ENCODE measurements at places on chromosomes 12 and 14.

DNA sequence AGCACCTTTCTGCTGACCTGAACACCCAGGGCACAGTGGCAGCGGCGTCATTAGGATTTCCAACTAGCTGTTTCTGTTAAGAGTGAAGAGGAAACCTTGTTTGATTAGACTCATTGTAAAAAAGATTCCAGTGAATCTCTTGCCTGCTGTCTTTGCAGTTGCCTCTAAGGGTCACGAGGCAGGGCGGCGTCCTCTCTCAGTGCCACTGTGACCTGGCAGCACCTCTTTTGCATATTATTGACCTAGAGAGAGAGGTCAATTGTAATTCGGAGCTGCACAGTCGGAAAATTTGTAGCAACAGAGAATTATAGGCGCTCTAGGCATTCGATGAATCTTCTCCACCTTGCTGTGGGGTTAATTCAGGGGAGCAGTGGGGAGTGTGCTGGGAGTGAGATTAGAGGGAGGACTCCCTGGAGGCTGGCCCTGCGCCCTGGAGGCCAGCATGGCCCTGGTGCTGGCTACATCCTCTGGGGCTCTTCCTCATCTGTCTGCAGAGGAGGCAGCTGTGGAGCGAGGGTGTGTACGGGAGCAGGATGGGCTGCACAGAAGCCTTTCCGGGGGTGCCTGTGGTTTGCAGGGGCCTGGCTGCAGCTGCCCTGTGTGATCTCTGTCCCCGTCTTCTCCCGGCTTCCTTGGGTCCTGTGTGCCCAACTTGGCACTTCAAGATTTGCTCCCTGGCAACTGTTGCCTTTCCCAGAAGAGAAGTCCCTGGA is 14.3 kb downstream of the PACS2 start:
- no peak for DNase-seq

GRCh38 chr12:19819231-19819630 is 379.9 kb downstream of the AEBP2 start:
- DNase-seq, result no peak

GRCh38 chr14:98926146-98926545 is 345.9 kb downstream of the BCL11B start:
- no peak for DNase-seq

DNA sequence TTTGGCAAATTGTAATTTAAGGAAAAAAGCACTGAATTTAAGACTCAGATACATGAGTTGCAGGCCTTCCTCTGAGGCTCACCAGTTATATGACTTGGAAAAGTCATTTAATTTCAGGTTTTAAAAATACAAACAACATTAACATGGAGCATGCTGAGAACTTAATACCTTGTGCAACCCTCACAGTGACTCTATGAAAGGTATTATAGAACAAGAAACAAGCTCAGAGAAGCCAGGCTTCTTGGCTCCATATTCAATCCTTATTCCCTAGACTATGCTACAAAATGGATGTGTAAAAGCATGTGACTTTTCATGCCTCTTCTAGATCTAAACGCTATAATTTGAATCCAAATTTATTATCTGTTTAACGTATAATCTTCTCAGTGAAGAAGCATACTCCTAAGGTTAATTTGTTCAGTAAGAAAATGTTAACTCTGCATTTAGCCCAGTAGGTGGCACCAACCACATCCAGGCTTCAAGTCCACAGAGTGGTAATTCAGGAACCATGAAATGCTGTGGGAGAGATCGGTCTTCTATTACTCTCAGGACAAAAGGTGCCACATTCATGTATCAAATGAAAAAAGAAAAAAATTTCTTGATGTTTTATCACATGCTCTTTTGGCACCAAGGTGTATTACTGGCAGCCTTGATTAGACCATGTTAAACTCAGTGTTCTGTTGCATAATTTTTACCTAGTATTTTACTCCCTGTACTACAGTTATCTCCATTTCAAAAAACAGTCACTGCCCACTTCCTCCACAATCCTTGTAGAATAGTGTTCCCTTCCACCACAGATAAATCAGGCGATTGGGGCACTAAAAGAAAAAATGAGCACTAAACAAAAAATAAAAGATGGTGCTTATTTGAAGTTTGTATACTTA is 9.3 kb downstream of the CCDC196 start:
- peak; percentile 20 for DNase-seq

GRCh38 chr14:79727900-79728299 is 483.4 kb downstream of the DIO2 start:
- DNase-seq, result no peak

- DNase-seq, result no peak
Measured at GRCh38 chr14:79680087-79680486, 531.2 kb downstream of the DIO2 start.

GRCh38 chr14:92022036-92022435 is 17.8 kb downstream of the TRIP11 start:
- no peak for DNase-seq

- DNase-seq, result no peak
Measured at GRCh38 chr12:76554405-76555230, 5.0 kb downstream of the OSBPL8 start.

DNA sequence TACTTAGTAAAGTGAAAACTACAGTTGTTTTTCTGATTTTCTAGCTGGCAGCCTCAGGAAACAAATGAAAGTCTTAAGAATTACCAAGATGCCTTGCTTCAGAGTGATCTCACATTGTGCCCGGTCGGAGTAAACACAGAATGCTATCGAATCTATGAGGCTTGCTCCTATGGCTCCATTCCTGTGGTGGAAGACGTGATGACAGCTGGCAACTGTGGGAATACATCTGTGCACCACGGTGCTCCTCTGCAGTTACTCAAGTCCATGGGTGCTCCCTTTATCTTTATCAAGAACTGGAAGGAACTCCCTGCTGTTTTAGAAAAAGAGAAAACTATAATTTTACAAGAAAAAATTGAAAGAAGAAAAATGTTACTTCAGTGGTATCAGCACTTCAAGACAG is 28.9 kb downstream of the RXYLT1 start:
- DNase-seq, result no peak

DNA sequence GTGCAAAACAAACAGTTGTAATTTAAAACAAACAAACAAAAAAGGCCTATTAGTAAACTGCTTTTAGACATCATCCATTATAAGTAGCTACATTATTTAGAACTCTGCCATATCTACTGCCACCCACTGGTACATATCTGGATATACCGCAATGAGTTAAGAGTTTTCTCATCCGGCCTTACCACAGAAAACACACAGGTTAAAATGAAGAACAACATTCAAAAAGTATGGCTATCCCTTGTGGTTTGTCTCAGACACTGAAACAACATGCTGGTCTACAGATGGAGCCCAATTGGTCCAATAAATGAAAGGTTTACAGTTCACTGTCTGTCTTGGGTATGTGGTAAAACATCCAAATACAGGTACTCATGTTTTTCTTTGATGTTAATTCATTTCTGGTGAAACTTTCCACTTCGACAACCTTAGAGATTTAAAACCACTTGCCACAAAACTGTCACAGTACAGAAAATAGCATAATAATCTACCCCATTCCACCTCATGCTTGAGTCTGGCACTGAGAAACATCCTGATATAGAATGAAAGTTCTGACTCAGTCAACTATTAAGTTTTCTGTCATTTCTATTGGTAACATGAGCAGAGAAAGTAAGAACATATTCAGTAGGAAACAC is 354.3 kb downstream of the CEP128 start:
- DNase-seq, result no peak

GRCh38 chr12:117526757-117527478 is 165.5 kb upstream of the NOS1 start:
- DNase-seq, result no peak

GRCh38 chr14:96059519-96060135 is 20.5 kb downstream of the C14orf132 start:
- no peak for DNase-seq

- no peak for DNase-seq
Measured at GRCh38 chr12:31804185-31804504, 75.3 kb upstream of the AMN1 start.

DNA sequence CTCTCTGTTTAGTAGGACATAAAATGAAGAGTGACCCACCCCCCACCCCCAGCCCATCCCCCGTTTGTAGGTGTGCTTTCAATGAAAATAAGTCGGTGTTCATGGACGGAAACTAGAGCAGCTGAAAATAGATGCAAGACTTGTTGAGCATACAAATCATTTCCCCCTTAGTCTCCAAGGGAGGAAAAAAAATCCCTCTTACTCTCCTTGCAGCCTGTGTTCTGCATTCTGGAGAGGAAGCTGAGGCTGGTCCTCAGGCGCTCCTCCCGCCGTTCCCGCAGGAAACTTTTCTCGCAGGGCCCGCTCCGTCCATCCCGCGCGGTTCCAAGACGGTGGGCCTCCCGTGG is 259.0 kb upstream of the E2F7 start:
- DNase-seq, result no peak

GRCh38 chr14:69204753-69205152 is 13.5 kb downstream of the EXD2 start:
- no peak for DNase-seq

- no peak for DNase-seq
Measured at GRCh38 chr12:70309348-70309747, 56.7 kb upstream of the KCNMB4 start.

DNA sequence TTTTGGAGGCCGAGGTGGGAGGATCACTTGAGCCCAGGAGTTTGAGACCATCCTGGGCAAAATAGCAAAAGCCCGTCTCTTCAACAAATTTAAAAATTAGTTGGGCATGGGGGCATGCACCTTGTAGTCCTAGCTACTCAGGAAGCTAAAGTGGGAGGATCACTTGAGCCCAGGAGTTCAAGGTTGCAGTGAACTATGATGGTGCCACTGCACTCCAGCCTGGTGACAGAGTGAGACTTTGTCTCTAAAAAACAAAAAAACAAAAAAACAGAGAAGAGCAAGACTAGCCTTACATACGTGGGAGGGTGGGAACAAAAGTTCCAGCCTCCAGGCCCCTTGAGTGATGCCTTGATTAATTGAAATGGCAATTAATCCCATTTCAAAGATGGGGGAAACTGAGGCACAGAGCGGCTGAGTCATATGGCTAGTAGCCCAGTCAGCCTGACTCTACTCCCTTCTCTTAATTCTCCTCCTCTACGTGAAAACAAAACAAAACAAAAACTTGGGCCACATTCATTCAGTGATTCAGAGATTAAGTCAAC is 3.3 kb upstream of the FAM222A start:
- DNase-seq, result no peak

DNA sequence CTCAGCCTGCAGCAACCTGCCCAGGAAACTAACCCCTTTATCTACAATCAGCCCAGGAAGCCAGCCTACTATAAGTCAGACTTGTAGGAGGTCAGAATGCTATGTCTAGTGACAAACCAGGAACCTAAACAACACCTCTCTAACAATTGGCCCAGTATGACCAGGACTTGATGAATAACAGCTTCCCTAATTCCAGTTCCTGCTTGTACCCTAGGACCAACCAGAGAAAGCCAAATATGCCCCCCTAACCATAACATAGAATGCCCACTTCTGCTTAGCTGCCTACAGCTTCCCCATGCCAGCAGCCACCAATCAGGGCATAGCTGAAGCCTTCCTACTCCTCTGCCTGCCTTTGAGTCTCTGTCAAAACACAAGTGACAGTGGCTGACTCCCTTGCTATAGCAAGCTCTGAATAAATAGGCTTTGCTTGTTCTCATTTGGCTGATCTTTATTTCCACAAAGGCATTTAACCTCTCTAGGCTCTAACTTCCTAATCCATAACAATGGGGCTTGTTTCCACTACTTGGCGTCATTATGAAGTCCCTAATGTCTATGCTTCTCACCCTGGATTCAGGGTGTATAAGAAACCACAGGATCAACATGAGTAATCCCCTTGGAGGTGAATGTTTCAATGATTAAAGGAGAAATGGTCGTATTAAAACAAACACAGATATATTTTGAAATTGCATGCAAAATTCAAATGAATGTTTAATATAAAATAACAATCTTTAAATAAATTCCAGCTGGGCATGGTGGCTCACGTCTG is 220.2 kb downstream of the ANO6 start:
- DNase-seq, result no peak

- DNase-seq, result no peak
Measured at GRCh38 chr12:78164154-78164553, 333.5 kb downstream of the NAV3 start.

- no peak for DNase-seq
Measured at GRCh38 chr12:119308708-119309456, 25.6 kb upstream of the CCDC60 start.

DNA sequence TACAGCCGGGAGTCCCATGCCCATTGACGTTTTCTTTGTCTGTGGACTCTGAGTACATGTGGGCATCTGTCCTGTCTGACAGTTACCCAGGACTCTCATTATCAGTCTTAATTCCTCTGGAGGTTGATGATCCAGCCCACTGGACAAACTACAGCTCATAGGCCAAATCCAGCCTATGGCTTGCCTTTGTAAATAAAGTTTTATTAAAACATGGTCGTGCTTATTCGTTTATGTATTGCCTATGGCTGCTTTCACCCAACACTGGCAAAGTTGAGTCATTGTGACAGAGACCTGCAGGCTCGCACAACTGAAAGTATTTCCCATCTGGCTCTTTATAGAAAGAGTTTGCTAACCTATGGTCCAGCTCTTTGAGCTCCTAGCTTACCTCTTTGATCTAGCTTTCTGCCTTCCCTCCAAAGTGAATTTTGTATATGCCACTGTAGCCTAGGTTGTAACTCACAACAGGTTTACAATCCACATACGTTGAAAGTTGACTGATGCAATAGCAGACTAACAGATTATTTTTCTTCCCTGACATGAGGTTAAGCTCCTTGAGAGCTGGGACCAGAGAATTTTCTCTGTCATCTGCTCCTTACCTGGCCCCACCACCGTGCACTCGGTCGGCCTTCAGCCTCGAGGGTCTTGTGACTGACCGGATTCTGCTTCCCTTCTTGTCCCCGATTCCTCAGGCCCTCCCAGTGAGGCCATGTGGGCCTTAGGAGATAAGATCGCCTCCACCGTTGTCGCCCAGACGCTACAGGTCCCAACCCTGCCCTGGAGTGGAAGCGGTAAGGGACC is 57.3 kb downstream of the ACACB start:
- DNase-seq, result no peak

DNA sequence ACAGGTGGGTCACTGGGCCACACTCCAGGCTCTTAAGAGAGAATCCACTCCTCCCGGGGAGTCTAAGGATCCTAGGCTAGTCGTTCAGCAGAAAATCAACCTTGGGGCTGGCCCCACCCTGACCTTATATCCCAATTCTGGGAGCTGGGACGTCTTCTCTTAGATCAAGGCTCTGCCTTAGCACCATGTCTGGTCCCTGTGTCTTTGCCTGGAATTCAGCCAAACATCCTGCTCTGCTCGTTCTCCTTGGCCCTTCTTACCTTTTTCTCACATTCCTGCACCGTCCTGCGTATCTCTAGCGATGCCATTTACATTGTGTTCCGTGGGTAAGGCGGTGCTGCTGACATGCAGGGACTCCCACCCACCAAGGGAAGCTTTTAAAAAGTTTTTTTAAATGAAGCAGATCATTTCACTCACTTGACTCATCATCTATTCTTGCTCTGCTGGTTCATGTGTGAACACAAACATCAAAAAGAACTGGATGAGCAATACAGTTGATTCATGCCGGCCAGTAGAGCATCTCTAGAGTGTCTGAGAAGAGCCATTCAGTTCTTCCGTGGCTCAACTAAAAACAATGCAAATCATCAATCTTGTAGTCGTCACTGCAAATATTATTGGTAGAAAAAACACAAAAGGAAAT is 50.2 kb downstream of the KCNK13 start:
- DNase-seq, result no peak

- no peak for DNase-seq
Measured at GRCh38 chr12:99110868-99111267, 465.8 kb downstream of the APAF1 start.

Measured in activated CD4-positive, alpha-beta T cell treated with anti-CD3 and anti-CD28 coated beads, Interleukin-2, amount 50 U/mL, for 24 hours (primary cell).